GM18507 (cell line): ENCODE measurements at places on chromosomes 3 and 15.

DNA sequence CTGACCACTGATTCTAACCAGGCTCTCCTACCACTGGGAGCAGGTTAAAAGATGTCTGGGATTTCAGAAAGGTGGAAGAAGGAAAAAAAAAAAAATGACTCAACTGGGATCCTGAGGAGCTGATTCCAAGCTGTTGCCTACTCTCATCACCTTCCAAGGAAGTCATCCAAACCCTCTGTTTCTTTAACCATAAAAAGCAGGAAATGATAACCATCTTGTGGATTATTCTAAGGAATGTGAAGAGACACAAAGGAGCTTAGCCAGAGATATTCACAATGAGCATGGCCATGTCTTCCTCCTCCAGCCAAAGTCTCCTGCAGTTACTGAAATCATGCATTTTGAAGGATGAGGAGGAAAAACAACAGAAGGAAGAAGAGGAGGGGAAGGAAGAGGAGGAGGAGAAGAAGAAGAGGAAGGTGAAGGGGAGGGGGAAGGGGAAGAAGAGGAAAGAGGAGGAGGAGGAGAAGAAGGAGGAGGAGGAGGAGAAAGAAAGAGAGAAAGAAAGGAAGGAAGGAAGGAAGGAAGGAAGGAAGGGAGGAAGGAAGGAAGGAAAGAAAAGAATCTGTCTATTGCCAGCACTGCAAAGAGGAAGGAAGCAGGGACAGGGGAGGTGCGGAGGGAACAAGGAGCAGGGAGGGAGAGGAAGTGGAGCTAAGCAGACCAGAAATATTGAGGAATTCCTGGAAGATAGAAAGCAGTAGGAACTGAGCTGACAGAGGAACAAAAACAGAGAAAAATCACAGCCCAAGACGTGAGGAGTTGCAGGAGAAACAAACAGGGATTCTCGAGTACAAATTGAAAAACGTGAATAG lies 229.2 kb downstream of the UACA start:
- DNase-seq: no peak

GRCh38 chr3:165624761-165625160 lies 212.5 kb downstream of the BCHE start:
- no peak for DNase-seq

- DNase-seq: no peak
These were observed 97.1 kb downstream of the MINAR1 start for GRCh38 chr15:79529157-79529785.

DNA sequence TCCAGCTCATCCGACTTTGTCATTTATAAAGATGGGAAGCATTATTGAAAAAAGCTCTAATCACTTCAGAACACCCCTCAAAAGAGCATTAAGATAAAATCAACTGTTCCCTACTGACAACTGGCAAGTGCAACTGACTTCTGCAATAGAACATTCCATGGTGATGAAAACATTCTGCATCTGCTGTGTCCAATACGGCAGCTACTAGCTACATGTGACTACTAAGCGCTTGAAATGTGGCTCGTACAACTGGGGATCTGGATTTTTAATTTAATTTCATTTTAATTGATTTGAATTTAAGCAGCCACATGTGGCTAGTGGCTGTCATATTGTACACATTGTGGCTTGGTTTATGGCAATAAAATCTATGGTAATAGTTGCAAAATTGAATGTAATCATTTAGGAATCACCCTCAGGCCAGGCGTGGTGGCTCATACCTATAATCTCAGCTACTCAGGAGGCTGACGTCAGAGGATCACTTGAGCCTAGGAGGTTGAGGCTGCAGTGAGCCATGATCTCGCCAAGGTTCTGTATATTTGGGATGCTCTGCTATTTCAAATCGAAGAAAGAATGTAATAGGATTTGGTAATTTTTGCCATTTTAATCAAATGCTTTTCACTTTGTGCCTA lies 390.3 kb downstream of the GABRB3 start:
- DNase-seq: no peak

DNA sequence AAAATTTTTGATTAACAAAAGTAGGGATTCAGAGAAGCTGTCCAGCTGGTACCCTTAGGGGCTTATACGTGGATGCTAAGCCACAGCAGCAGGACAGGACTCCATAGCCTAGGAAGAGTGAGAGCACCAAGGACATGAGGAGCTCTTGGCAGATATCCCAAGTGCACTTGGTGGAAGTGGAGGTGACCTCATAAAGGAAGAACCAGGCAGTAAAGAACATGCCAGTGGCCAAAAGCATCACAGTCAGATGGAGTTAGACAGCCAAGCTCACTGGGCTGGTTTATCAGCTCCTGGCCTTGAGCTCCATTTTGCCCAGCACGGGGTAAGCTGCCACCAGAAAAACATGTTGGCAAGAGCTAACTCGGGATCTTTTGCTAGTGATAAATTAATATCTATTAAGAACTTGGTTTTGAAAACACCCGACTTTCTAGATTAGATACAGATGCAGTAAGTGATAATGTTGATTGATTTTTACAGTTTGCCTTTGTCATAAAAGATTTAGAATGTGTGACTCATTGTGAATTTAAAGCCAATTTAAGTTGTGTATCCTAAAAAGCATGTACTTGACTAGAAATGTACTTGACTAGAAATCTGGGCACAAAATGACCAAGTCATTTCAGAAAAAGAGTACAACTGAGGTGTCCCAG lies 108.0 kb downstream of the CMSS1 start:
- DNase-seq: no peak

- no peak for DNase-seq
These were observed 193.8 kb downstream of the ABHD5 start for GRCh38 chr3:43884581-43884980.

DNA sequence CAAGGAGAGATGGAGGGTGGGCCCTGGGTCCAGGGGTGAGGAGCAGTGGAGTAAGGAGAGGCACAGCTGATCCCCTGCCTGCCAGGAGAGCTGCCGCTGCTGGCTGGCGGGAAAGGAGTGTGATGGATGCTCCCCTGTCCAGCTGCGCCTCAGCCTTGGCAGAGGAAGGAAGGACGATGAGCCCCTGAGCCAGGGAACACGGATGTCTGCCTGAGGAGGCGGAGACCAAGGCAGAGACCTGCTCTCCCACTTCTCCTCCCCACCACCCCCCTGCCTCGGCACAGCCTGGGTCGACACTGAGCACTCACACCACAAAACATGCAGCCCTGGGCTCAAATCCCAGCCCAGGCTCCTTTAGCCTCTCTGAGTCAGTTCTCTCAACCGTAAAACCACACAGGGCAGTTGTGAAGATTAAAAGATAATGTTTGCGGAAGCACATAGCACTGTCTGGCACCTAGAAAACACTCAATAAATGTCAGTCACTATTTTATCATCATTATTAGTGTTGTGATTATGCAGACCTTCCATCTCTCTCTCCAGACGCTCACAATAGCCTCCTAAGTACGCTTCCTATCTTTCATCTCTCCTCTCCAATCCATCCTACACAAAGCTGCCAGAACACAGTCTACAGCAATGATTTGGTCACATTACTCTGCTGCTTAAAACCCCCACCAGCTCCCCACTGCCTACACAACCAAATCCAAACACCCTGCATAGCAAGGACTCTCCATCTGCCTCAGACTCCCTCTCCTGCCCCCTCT lies 52.2 kb downstream of the SEMA5B start:
- peak; percentile 57 for DNase-seq

GRCh38 chr3:72479651-72480215 lies 368.5 kb downstream of the SHQ1 start:
- no peak for DNase-seq

DNA sequence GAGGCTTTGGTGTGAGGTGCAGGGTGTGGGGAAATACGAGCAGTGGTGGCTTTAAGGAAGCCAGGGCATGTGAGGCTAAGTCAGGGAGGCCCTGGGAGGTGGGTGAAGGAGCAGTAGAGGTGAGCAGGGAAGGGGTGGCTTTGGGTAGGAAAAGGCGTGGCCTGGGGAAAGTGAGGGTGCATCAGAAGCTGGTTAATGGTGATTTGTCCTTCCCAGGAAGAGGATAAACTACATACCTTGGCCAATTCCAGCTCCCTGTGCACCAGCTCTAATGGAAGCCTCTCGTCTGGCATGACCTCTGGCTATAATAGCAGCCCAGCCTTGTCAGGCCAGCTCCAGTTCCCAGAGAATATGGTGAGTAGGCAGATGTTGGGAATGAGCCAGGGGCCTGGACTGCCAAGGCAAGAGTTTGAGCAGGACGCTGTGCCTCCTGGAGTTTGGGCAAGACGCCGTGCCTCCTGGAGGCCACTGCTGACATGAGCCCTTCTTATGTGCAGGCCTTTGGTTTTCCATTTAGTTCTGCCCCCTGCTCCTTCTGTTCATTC lies 41.3 kb downstream of the CDAN1 start:
- DNase-seq: no peak

DNA sequence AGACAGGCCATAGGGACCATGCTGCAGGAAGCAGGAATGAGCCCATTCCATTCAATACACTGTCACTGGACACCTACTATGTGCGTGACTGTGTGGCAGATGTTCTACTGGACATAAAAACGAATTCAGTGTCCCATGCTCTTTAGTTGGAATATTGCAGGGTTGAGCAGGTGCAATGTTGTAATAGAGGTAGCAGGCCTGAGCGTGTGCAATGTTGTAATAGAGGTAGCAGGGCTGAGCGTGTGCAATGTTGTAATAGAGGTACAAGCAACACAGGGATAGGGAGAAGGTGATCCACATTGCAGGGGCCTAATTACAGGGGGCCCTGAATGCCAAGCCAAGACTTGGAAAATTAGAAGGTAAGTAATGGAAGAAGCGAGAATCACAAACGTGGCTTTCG lies 261.4 kb upstream of the HES1 start:
- DNase-seq: no peak

GRCh38 chr3:45688194-45688881 lies 858 bp upstream of the SACM1L start:
- no peak for DNase-seq

DNA sequence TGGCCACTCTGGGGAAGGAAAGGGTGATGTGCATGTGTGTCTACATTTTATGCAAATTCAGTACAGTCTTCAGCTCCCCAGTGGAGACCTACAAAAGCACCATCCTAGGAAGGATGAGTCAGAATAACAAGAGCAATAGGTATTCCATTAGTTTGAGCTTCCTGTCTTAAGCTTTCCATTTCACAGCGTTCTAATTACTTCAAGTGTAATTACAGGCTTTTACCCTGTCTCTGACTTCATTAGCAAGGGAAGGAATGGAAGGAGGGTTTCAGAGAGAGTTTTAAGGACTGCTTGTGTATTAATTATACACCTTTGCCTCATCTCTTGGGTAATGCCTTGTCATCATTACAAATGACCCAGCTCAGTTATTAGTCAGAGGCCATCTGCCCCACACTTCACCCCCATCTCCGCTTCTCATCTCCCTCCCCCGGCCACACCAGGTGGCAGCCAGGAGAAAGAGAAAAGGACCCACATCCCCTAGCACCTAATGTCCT lies 202.8 kb upstream of the MRPL3 start:
- DNase-seq: no peak

- DNase-seq: no peak
These were observed 78.1 kb downstream of the PDE8A start for GRCh38 chr15:85059734-85060133.

- no peak for DNase-seq
These were observed 8.7 kb downstream of the HLTF start for GRCh38 chr3:149077628-149078027.

DNA sequence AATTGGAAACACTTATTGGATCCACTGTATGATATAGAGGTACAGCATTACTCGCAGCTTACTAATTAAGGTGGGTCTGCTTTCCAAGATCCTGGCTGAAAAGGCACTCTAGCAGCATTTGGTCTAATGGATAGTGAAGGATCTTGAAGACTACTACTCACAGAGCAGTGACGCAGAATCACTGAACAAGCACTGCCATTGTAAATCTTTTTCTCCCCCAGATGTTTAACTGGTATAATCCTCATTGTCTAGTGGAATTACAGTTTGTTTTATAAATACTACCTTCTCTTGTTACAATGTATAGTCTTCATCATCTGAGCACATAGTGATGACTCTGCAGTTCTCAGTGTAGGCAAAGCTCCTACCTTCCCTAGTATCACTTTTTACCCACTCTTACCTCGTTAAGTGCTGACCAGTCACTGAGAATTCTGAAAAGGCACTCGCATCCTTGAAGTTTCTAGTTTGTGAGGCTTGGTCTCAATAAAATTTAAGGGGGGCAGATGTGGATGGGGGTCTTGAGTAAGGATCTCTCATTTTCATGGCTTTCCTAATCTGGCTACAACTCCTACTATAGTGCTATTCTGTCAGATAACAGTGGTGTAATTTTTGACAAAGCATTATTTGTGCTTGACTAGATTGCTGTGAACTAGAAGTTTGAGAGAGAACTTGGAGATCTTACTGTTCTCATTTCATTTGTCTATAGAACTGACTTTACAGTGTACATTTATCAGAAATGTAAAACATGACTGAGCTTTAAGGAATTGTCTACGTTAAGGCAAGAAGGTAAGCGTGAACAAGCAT lies 23.2 kb downstream of the MAPK6 start:
- DNase-seq: no peak

- no peak for DNase-seq
These were observed 112.7 kb downstream of the KLF13 start for GRCh38 chr15:31439328-31439727.

GRCh38 chr3:27160146-27160545 lies 209.0 kb downstream of the NEK10 start:
- no peak for DNase-seq

DNA sequence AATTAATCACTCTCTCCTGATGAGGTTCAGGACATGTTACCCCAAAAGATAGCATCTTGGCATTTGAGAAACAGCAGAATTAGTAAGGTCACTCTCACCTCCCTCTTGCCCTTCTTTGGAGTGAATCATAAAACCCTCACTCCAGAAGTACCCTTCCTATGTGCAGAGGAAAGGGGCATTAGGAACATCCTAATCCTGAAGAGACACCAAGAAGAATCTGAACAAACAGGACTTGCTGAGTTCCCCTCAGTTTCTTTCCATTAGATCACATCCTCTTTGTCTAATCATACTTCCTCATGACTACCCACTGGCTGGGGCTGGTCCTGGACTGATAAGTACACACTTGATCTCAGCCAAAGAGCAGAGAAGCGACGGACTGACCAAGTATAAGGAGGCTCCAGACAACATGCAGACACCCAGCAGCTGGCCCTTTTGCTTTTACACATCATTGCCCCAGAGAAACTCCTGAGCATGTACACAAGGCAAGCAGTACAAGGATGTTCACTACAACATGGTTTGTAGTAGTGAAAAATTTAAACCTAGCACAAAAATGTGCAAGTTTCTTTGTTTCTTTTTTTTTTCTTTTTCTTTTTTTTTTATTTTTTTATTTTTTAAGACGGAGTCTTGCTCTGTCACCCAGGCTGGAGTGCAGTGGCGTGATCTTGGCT lies 15.0 kb upstream of the TM6SF1 start:
- no peak for DNase-seq

- DNase-seq: no peak
These were observed 221.8 kb downstream of the FMN1 start for GRCh38 chr15:32972686-32973085.

DNA sequence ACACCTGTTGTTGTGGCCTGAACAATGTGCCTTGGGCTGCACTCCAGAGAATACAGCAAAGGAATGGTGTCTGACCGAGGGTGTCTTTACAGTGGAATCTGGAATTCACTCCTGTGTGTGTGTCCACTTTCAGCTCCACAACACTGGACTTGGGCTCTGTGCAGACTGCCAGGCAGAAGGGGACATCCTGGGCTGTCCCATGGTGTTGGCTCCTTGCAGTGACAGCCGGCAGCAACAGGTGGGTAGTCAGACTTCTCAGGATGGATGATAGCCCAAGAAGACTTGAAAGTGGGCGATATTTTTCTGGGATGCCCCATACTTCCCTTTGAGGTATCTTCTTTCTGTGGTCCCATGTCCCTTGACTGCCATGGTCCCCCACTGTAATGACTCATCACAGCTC lies 45.0 kb downstream of the DPH3 start:
- DNase-seq: no peak
